ENCODE measurements at places on chromosomes 5 and 9.

GRCh38 chr5:108660291-108660690 lies 87.4 kb upstream of the FER start:
- no peaks in the 10 kb centered on the region for H3K27me3 ChIP-seq
- no peaks in the 10 kb centered on the region for H3K4me1 ChIP-seq
- no peak overlapping the region for H3K27ac ChIP-seq

DNA sequence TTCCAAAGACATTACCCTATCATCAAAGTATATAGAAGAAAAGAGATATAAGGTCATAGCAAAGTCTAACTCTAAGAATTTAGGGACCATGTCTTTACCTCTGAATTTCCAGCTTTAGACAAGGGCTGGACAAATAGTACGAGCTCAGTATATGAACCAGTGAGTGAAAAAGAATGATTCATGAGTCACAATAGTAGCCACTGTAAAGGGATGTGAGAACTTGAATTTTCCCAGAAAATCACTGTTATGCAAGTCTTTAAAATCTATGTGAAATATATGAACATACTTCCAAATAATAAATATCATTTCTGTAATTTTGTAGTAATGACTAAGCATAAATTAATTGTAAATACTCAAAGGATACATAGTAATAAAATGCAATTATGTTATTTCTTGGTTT lies 305.9 kb upstream of the PRR16 start:
- H3K4me3 ChIP-seq, result no peak overlapping the region
- H3K27ac ChIP-seq, result no peak overlapping the region
- no peaks in the 10 kb centered on the region for H3K36me3 ChIP-seq
- DNase-seq, result no peak
- no peaks in the 10 kb centered on the region for H3K4me1 ChIP-seq
- H3K27me3 ChIP-seq, result no peaks in the 10 kb centered on the region

DNA sequence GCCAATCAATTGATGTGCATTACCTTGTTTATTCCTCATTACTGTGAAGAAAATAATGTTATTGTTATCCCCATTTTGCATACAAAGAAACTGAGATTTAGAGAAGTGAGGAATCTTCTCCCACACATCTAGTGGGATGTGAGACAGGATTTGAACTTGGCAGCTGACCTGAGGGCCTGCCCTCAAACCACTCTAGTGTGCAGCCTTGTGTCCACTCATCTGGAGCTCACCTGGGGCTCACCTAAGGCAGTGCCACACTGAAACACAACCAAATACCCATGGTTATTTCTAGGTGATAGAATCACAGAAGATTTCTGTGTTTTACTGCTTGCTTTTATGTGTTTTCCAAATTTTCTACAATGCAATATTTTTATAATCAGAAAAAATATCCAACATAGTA lies 94.7 kb upstream of the SAP30L start:
- DNase-seq, result no peak
- H3K4me1 ChIP-seq, result no peaks in the 10 kb centered on the region
- no peak overlapping the region for H3K4me3 ChIP-seq

DNA sequence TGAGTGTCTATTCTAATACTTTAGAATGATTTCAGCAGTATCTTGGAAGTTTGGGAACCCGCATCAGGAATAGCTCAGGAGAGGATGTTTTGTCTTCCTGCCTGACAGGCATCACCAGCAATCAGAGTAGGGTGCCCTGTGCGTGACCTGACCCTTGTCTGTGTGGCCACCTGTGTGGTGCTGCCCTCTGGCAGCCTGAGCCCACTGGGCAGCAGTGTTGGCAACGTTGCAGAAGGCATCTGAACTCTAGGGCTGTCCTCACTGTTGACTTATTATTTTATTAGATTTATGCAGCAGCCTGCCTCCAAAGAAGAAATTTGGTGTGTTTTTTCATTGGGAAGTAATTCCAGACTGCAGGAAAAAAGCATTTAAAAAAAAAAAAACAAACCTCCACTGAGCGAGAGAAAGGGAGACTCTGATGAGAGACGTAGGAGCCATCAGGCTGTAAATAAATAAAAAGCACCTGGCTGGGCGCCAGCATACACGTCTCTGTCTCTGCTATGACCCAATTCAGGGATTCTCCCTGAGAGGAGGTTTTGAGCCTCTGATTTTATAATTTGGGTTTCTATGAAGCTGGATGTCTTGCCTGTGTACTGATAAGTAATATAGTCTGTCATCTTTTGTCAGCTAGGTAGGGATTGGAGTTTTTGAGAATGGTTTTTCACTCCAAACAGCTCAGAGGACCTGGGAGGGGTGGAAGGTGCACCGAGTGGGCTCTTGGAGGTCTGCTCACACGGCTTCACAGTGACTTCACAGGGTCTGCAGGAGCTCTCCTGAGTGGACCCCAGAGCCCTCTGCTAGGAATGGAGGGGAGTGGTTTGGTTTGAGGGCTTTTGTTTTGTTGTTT lies 49.0 kb downstream of the FAM78A start:
- H3K36me3 ChIP-seq, result peaks cover 77% of the 10 kb centered on the region
- DNase-seq, result peak; percentile 44
- H3K4me3 ChIP-seq, result no peak overlapping the region
